ENCODE measurements at places on chromosomes 4 and X. TPM values are rescaled to one million over a fixed set of nuclear protein-coding genes. Genes with fewer than 3 reads are reported as not detected.

DNA sequence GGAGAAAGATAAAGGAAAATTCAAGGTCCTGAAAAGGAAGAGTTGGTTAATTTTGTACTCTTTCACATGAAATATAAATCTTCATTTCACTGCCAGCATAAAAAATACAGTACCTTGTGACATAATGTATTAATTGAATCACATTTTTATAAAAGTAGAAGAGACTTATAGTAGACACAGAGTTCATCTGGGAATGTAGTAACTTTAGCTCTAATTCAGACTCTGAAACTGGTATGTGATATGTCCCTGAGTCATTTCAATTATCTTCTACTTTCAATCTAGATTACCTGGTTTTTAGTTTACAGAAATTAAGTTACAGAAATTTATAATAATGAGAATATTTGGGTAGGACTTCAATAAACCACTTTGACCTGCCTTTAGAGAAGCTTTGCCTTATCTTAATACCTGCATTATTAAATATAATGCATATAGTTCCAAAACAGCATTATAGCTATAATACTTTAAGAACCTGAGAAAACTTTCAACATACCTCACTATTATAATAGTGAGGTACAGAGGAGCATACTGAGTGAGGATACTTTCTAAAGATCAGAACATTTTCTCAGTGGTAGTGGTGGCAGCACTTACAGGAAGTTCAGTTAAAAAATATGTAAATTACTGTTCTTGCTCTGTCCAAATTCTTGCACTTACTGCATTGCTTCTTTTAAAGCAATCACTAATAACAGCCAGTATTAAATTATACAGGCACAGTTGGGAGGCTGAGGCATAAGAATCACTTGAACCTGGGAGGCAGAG, 11.2 kb downstream of the NEK1 start:
- DNase-seq = no peak

GRCh38 chrX:71650333-71650969, 16.9 kb upstream of the LOC101059915 start:
- DNase-seq = no peak

DNA sequence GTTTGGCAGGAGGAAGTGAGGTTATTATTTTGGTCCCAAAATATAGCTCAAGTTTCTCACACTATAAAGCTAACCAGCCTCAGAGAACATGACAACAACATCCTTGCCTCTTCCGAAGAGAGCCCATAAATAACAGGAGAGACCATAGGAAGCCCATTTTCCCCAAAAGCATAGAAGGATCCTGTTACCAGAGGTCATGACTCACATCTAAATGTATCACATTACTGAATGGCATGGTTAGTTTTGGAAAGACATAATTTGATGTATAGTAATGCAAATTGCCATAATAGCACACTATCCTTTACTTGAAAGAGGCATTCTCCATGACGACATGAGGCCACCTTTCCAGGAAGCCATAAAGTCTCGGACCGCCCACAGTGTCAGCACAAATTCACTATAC, 238.8 kb upstream of the GRIA3 start:
- no peak for DNase-seq

DNA sequence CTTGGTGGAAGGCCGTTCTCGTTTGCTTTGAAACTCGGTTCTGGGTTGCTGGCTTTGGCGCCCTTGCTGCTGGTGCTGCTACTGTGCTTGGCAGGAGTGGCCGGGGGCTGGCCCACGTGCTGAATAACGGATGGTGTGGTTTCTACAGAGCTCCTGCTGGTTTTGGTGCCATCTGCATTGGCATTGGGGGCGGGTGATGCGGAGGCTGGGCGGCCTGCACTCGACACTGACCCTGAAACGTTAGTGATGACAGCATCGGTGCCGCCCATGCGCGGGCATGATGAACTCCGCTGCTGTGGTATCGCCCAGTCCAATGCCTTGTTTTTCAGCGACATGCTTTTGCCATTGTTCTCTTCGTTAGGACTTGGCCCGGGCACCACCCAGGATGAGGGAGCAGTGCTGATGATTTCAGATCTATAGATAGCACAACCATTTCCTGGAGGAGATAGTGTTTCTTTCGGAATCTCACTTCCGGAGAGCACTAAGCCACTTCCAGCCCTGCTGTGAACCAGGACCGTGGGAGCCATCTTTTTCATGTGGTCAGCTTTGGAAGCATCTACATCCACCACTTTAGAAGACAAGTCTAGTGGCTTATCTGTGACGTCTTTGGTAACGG, 24.2 kb downstream of the BCOR start:
- DNase-seq = no peak

- no peak for DNase-seq
Measured at GRCh38 chr4:38004887-38005286, 44.7 kb downstream of the PTTG2 start.

GRCh38 chrX:10952619-10953018, 158.5 kb upstream of the HCCS start:
- no peak for DNase-seq

DNA sequence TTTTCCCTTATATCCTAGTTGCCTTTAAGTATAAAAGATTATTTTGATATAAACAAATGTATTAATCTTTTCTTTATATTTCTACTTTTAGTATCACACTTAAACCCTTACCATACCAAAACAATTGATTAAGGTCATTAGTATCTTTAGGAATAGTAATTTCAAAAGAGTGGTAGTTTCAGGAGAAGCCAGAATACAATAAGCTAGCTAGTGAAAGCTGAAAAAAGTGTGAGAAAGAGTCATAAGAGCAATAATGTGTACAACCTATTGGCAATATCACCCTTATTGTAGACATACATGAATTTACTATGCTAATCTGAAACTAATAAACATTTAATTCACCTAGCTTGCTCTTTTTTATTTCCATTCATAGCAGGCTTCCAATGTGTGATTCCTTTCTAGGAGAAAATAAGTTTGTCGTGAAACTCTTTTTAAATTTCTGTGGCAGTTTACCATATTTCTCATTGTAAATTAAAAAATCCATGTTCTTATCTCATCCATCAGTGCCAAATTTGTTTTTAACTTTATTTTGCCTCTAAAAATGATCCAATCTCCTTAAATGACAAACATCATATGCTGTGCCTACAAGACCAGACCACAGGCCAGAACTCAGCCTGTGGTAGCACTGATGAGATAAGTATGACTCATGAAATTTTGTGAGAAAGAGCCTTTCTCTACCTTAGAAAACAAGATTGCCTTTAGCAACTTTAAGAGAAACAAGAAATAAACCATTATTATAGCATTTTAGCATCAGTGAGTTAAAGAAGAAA, 8.1 kb downstream of the NEK1 start:
- no peak for DNase-seq

The HHIP gene
- 0.25 TPM for total RNA-seq

The RHOXF2 gene
- not detected for total RNA-seq
